Islet precursor cell (in vitro differentiated cells): ENCODE measurements at places on chromosomes 16 and 17.

DNA sequence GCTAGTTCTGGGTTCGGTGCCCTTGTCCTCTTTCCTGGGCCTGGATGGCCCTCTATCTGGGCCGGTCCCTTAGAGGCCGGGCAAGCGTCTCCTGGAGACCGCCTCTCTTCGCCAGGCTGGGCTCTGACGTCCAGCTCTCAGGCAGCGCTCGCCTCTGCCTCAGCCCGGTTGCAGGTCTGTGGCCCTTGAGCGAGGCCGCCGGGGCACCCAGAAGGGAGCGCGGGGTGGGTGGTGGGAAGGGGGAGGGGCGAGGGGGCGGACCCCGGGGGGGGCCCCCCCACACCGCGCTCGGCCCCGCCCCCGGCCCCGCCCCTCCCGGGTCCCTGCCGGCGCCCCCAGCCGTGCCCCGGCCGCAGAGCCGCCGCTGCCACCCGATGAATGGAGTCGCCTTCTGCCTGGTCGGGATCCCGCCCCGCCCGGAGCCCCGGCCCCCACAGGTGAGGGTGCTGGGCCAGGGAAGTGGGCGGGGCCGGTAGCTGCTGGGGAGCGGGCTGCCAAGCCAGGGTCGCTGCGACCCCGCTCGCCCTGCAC is at the start of gene ARHGAP23:
Gene ARHGAP23 (plus strand): TSS at position 353 of the 531 bp plus-strand sequence. CDS start 22 bp downstream, at position 375.
- peak; percentile 84 for DNase-seq

- DNase-seq: no peak
These were observed 570 bp downstream of the NR1D1 start for GRCh38 chr17:40099619-40100418.

DNA sequence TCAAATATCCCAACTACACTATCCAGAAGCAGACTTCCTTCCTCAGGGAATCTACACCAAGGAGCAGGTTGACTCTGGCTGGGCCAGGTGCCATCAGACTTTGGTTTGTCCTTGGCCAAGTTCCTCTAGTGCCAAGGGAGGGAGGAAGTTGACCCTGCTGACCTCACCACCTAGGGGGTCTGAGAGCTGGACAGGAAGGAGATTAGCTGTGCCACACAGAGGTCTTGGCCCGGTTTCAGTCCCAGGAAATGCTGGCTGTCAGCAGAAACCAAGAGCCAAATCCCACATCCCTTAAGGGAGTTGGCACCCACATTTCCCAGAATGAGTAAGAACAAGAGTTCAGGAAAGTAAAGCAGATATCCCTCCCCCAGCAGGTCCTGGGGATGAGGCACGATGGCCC is 178.2 kb downstream of the SALL1 start:
- no peak for DNase-seq

- peak; percentile 81 for DNase-seq
These were observed 38.2 kb upstream of the PIRT start for GRCh38 chr17:10875984-10876555.

GRCh38 chr17:15351925-15352324 is 10.5 kb upstream of the TEKT3 start:
- DNase-seq: no peak

GRCh38 chr16:54780266-54780665 is 150.4 kb upstream of the IRX5 start:
- DNase-seq: no peak

GRCh38 chr16:3974751-3975150 is 94.2 kb upstream of the CREBBP start:
- DNase-seq: no peak

- DNase-seq: no peak
These were observed 27.7 kb upstream of the RASD1 start for GRCh38 chr17:17523731-17524490.

- no peak for DNase-seq
These were observed 10.2 kb downstream of the COX6A2 start for GRCh38 chr16:31417916-31418315.

DNA sequence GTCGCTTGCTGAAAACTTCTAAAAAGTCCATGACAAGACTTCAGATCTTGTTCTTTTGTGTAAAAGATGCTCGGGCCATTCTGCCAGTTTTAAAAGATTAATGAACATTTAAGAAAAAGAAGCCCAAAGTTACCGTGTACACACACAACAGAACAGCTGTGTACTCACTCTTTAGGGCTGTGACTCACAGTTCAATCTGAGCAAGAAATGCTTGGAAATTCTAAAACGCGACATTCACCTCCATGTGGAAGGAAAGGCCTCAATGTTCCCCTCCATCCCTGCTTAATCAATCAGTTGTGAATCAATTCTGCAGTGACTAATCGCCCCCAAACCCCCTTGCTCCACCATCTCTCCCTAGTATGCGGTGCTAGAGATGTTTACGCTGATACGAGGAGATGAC is 609.9 kb upstream of the SALL1 start:
- DNase-seq: no peak

- no peak for DNase-seq
These were observed 22.0 kb downstream of the KPNA2 start for GRCh38 chr17:68057531-68057952.

DNA sequence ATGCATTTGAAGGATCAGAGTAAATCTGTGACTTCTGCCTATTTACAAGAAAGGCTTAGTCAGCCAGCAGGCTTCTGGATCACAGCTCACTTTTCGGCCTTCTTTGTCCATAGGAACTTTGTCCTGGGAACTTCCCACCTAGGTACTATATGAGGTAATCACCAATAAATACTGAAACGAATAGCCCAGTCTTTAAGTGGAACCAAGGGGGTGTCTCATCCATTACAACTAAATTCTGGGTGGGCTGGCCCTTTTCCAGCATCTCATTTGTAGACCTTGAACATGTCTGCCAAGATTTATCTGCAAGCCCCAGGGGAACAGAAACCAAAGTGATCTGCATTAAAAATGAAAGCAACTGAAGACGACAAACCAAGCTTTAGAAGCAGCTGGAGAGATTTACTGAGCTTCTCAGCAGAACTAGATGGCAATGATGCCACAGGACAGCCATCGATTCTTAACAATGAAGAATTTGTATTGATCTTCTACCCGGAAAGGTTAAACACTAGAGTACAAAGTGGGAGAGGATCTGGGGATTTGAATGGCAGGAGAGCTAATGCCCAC is 55.5 kb downstream of the SNX11 start:
- no peak for DNase-seq

GRCh38 chr16:5364186-5364585 is 266.6 kb upstream of the EEF2KMT start:
- no peak for DNase-seq

- DNase-seq: peak; percentile 51
These were observed 18.3 kb upstream of the ATP2A3 start for GRCh38 chr17:3982541-3983017.

- DNase-seq: peak; percentile 52
These were observed 7.8 kb upstream of the TBC1D3B start for GRCh38 chr17:36184023-36184765.

DNA sequence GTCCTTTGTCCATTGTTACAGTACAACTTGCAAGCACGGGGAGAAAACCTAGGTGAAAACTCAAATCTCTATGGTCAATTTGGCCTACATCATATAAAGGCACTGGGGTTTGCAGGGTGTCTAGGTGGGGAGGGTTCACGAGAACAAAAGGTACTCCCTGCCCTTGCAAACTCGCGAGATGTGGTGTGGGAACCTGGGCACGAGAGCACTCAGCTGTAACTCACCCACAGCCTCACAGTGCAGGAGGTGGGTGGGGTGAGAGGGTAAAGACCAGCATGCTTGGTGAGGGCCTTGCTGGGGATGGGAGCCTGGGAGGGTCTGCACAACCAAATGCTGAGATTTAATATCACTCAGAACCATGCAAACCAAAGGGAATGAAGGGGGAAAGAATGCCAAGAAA is 18.4 kb upstream of the ZNF594 start:
- DNase-seq: no peak

GRCh38 chr17:6297960-6298359 is 137.0 kb downstream of the AIPL1 start:
- DNase-seq: peak; percentile 51

DNA sequence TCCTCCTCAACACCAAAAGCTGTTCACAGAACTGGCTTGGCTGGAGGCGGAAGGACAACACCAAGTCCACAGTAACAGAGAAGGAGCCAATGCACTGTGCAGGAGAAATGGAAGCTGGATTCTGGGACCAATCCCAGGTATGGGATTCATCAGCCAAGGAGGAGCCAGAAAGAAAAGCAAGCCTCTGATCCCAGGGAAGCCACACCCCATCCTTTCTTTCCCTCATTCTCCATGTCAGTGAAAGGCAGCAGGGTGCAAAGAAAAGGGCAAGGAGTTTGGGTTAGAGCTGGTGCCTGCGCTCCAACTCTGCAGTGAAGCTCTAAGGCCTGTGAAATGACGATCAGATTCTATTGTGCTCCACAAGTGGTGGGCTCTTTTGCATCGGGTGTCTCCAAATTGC is 11.0 kb downstream of the DCAKD start:
- no peak for DNase-seq

DNA sequence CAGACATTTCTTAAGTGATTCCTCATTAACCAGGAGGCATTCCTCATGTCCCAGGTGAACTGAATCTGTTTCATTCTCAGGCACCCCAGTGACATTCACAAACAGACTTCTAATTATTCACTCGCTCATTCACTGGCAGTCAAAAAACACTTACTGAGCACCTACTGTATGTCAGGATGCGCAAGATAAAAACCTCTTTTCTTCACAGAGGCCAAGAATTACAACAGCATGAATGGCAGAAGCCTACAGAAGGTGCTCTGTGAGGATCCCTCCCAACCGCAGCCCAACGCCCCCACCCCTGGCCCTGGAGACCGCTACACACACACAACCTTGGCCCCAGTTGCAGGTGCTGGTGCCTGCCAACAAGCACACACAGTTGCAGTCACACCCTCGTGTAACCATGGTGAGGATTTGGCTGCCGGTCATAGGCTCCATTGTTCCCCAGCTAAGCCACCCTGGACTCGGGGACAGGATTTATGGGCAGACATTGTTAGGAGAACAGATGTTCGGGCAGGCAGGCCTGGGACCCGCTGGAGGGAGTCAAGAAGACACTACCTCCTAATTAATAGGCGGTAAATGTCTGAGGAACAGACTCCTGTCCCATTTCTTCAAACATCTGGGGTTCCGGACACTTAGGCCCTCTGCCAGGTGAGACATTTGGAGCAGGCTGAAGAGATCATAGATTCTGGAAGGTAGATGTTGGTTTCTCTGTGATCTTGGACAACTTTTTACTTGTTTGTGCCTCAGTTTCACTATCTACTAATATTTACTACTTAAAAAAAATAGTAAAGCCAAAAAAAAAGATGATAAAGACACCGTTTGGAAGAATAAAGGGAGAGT is 43.2 kb downstream of the CUEDC1 start:
- no peak for DNase-seq

- DNase-seq: no peak
These were observed 185.7 kb downstream of the IRX5 start for GRCh38 chr16:55116165-55116920.

- no peak for DNase-seq
These were observed 44.3 kb downstream of the GSG1L start for GRCh38 chr16:28019218-28019617.

DNA sequence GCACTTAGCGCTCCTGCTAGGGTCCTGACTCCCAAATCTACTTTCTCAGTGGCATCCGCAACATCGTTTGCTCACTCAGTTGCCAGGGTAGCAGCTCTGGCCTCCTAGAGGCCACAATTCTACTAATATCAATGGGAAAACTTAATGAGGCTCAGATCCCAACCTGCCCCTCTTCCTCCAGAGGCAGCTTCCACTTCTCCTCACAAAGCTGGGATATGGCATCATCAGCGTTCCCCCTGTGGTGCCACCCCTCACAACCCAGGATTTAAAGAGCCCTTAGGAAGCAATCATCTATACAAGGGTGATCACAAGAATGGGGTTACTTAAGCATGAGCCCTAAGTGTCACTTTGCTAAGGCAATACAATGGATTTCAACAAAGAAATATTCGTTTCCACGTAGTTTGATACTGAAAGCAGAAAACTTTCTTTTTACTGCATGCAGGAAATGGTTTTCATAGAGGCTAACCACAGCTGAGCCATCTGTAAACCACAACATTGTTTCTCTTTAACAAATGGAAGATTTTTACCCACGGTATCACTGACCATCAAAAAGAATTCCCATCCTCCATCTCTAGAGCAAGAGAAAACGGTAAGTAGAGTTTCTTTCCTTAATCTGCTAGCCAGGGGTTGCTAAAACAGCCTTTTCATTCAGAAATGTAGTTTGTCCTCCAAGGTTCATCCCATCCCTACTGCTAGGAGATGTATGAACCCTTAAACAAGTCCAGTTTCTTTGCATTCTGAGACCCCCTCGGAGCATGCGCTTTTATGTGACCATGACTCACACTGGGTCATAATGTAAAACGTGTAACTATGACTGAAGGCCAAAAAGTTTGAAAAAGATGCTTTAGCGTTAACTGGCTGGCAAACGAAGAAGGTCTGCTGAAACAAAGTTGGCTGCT is 68.3 kb upstream of the BCAR1 start:
- no peak for DNase-seq

- no peak for DNase-seq
These were observed 43.3 kb upstream of the ULK2 start for GRCh38 chr17:19911033-19911432.

GRCh38 chr16:23959072-23959751 is 123.4 kb downstream of the PRKCB start:
- peak; percentile 5 for DNase-seq

GRCh38 chr16:68740628-68741346 is 3.7 kb downstream of the CDH1 start:
- DNase-seq: no peak

DNA sequence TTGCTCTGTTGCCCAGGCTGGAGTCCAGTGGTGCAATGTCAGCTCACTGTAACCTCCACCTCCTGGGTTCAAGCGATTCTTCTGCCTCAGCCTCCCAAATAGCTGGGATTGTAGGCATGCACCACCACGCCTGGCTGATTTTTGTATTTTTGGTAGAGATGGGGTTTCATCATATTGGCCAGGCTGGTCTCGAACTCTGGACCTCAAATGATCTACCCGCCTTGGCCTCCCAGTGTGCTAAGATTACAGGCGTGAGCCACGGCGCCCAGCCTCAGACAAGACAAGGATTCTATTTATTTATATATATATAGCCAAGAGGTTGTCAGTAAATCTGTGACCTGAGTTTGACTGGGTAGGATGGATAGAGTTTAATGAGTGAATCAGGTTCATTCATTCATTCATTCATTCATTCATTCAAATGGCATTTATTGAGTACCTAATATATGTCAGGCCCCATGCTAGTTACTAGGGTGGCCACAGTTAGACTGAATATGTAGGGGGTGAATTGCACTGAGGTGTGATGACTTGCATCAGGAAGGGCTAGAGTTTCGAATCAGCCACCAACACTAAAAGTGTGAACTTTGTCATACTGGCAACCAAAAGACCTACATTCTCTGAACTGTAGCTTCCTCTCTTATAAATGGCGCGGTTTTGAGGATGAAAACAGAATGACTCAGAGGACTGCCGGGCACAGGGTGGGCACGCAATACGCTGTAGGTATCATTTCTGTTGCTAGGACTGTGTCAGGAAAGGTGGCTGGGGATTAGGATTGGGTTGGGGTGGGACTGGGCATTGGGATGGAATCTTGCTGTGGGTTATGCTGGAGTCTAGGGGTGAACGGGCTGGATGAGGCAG is 37.8 kb downstream of the ITGAE start:
- no peak for DNase-seq

- no peak for DNase-seq
These were observed 264.0 kb downstream of the XYLT1 start for GRCh38 chr16:17206712-17207111.

- DNase-seq: no peak
These were observed 3.6 kb upstream of the TUBG2 start for GRCh38 chr17:42655528-42655927.

GRCh38 chr16:21060027-21060510 is 90.6 kb downstream of the DNAH3 start:
- no peak for DNase-seq

- DNase-seq: no peak
These were observed 434.7 kb downstream of the KIF2B start for GRCh38 chr17:54257440-54257839.

- no peak for DNase-seq
These were observed 11.1 kb downstream of the PMM2 start for GRCh38 chr16:8808613-8809353.
